Hippocampal formation (tissue), 2 donors: ENCODE measurements at places on chromosomes 16 and 17.

DNA sequence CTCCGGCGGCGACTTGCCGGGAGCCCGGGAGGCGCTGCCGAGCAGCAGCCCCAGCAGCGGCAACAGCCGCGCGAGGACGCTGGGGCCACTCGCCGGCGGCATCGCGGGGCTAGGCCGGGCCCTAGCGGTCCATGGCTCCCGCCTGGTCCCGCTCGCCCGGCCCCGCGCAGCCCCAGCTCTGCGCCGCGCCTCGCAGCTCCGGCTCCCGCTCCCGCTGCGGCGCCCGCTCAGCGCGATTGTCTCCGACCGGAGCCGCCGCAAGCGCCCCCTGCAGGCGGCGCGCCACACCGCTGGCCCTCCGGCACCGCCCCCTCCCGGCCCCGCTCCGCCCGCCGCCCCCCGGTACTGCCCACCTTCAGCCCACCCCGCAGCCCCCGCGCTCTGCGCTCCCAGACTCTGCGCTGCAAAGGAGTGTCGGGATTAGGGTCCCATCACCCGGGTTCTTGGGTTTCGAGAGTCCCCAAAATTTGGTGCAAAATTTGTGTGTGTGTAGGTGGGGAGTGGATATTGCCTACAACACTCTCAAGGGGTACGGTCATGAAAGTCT lies at the start of gene FAM171A2:
FAM171A2 (minus strand) TSS at position 241 of the 547 bp plus-strand sequence; CDS start at position 102, 139 bp downstream.
- peak; percentile 19 for DNase-seq

DNA sequence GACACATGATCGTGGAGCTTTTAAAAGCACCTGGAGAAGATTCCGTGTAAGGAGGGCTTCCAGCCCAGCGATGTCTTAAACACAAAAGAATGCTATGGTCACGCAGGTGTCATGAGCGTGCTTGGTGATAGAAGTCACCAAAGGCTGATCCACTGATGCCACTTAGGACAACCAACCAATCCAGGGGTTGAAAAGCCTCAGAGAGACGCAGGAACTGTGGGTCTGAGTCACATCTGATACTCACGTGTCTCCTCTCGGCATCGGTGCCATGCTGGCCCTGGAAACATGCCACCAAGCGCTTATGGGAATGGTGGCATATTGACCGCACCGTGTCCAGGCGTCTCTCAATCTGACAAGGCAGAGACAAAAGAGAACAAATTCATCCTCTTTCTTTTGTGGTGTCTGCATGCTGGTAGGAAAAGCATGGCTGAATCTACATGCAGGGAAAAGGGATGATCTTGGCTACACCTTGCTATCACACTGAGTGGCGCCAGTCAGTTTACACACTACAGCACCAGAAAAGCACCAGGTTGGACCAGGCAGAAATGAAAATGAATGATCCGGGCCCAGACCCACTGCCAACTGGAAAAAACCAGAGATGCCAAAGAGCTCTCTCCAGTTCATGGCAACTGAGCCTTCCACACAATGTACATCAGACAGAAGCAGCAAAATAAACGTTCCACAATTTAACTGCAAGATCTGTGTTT lies 38.0 kb downstream of the ARHGAP17 start:
- no peak for DNase-seq

- DNase-seq, result no peak
Measured at GRCh38 chr17:80937462-80938381, 53.9 kb upstream of the CHMP6 start.

- no peak for DNase-seq
Measured at GRCh38 chr17:75246404-75246803, 15.0 kb downstream of the GGA3 start.

GRCh38 chr16:89233678-89234490 lies 16.4 kb downstream of the ZNF778 start:
- no peak for DNase-seq

- DNase-seq, result peak; percentile 40
Measured at GRCh38 chr16:87635541-87636049, 33.3 kb downstream of the JPH3 start.

GRCh38 chr17:75876190-75876937 lies 2.0 kb downstream of the TRIM47 start:
- no peak for DNase-seq

- no peak for DNase-seq
Measured at GRCh38 chr16:88008840-88009239, 57.6 kb downstream of the BANP start.

DNA sequence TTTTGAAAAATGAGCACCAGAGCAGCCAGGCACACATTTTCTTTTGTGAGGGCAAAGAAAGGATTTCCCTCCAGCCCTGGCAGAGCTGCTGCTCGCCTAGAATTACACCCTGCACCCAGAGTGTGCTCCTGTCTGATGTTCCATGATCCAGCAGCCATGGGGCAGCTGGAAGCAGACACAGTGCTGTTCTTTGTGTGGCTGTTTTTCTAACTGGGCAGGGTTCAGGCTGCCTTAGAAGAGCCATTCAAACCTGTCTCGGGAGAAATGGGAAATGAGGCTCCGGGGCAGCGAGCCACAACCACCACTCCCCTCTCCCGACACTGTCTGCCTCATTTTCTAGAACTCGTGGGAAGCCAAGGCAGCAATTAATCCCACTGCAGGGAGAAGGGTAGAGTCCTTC lies 28.9 kb downstream of the LITAF start:
- DNase-seq, result peak; percentile 72

DNA sequence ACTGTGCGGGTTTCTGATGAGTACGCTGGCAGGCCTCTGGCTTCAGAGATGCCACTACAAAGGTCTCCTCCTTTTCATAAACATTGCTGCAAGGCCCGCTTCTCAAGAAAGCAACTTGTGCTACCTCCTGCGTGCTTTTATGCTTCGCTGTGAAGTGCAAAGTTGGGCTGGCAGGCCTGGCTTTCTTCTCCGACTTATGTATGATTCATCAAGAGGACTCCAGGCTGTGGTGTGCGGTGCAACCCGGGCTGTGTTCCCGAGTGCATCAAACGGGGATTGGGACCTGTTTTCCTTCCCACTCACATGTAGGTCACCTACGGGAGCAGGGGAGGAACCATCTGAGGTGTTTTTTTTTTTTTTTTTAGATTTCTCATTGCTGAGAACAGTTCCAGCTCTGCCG lies 534.1 kb downstream of the WWOX start:
- DNase-seq, result no peak

- no peak for DNase-seq
Measured at GRCh38 chr17:47894498-47895346, 1.3 kb upstream of the SP2 start.

GRCh38 chr16:55325080-55325447 lies 1.1 kb downstream of the IRX6 start:
- no peak for DNase-seq
